Pancreas (tissue), 10 donors: ENCODE measurements at places on chromosomes 2 and 18.

DNA sequence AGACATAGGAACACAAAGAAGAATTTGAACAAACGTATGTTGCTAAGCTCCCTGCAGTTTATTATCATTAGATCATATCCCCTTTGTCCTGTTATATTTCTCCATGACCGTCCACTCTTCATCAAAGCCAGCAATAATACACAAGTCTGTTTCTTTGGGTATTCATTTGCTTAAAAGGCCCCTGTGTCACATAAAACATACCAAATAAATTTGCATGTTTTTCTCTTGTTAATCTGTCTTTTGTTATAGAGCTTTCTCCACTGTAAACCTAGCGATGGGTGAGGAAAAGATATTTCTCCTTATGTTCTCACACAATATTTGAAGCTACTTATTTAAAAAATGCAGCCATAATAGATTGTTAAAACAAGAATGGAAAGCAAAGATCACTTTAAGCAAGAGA lies 42.9 kb upstream of the REL start:
- DNase-seq = no peak

DNA sequence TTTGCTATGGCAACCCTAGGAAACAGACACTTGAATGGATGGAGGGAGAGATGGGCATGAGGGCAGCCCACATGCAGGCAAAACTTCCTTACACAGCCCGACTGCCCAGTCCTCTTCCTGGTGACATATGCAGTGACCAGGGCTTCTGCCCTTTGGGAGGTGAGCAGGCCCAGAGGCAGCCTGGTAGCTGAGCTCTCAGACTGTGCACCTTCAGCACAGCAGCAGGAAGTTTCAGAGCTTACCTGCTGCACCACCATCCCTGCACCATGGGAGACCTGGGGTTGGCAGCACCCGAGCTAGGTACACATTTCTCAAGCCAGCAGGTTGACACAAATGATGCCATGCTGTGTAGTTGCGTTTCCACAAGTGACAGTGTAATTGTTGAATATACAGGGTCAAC lies 97.6 kb upstream of the LMAN1 start:
- DNase-seq = no peak

DNA sequence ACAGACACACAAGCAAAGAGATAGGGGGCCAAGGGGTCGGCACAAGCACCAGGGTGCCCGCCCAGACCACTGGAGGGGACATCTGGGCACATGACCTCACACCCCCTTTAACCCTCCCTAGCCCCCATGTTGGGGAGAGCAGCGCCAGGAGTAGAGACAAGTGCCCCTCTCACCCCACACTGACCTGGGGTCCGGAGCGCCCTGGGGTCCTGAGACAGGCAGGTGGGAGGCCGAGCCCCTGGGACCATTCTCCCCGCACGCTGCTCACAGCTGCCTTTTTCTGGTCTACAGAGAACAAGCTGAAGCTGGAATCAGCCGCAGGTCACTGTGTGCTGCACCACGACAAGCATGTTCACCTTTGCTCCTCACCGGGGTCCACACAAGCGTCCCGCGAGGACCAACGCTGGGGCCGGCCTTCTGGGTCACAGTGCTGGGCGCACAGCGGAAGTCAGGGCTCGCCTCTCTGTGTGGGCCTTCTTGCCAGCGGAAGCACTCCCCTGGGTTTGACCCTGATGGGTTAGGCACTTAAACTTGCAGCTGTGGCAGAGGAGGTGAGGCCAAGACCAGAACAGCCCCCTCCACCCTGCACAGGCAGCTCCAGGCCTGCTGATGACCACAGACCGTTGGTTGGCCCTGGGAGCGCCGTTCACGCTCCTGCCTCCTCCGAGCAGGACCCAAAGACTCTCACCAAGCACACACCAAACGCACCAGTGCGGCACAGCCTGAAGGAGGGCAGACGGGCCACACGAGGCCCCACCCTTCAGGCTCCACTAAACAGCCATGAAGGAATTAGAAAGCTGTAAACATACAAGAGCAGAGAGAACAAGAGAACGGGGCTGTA lies 275.3 kb downstream of the EIPR1 start:
- DNase-seq = no peak

DNA sequence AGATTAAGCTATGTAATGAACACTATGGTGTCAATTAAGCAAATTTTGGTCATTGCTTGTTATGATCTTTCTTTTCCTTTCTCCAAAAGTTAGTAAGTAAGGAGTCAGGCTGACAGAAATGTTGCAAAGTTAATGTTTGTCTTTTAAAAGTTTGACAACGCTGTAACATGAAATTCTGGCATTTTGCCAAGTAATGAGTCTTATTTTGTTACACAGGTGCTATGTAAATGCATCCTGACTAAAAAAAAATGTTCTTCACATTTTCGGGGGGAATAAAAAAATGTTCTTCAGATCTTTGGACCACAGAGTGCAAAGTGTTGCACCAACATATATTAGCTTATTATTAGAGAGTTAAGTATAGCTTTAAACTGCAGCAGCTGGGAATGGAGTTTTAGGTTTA lies 54.8 kb upstream of the PROKR1 start:
- no peak for DNase-seq

GRCh38 chr2:197357986-197358385 lies 47.4 kb upstream of the ANKRD44 start:
- no peak for DNase-seq

GRCh38 chr2:241132538-241133435 lies 16.5 kb downstream of the PASK start:
- peak; percentile 52 for DNase-seq

DNA sequence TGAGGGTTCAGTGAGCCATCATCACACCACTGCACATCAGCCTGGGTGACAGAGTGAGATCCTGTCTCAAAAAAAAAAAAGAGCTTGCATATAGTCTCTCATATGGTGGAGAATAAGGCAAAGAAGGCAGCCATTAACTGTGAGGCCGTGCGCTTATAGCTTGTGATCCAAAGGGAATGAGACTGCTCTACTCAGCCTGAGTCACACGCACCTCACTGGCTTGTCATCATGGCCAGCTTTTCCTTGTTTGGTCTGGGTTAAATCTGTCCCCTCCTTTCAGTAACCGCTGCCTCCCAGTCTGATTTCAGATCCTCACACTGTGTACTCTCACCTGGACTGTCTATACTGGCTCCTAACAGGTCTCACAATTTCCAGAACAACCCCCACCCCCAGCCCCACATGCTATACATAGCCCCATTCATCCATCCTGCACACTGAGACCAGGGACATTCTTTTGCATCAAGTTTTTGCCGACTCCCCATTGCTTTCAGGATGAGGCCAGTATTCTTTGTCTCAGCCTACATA lies 35.3 kb upstream of the ANKRD44 start:
- no peak for DNase-seq
